Activated CD4-positive, alpha-beta T cell treated with anti-CD3 and anti-CD28 coated beads for 1 hour (primary cell): ENCODE measurements at places on chromosomes 3 and 15.
A peak's percentile ranks its signal among the peaks of the same experiment; 100 is the strongest.

- DNase-seq = no peak
Observed at GRCh38 chr3:71384837-71385716, 198.5 kb downstream of the FOXP1 start.

- no peak for DNase-seq
Observed at GRCh38 chr3:9403463-9403862, 6.0 kb downstream of the SETD5 start.

- no peak for DNase-seq
Observed at GRCh38 chr3:110327870-110328269, 743.7 kb upstream of the NECTIN3 start.

- no peak for DNase-seq
Observed at GRCh38 chr3:188712248-188712924, 459.4 kb upstream of the TPRG1 start.

GRCh38 chr3:149507491-149508324 is 33.2 kb downstream of the TM4SF4 start:
- no peak for DNase-seq

GRCh38 chr3:46318207-46318927 is 35.5 kb upstream of the CCR2 start:
- no peak for DNase-seq

- no peak for DNase-seq
Observed at GRCh38 chr3:143155756-143156155, 36.2 kb downstream of the CHST2 start.

DNA sequence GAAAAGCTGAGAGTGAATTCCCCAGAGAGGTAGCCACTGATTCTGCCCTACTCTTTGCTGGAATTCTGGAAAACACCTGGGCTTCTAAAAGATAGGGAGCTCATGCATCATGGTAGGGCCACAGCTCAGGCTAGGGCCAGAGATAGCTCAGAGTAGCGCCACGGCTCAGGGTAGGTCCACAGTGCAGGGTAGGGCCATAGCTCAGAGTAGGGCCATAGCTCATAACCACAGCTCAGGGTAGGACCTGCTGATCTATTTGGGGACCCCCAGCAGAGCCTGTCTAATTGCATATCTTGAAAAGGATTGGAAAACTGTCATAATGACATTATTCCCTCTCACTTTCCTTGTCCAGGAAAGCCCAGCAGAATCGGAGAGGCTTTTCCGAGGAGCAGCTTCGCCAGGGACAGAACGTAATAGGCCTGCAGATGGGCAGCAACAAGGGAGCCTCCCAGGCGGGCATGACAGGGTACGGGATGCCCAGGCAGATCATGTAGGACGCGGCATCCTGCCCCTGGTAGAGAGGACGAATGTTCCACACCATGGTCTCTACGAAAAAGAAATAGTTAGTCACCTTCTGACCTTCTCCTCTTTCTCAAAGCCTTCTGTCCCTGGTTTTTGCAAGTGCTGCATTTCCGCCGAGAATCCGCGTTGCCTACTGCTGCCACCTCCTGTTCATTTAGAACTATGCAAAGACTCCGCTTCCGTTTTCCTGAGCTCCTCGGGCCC is 14.5 kb downstream of the TAGLN3 start:
- peak; percentile 37 for DNase-seq

GRCh38 chr15:48395521-48396011 is 64.3 kb downstream of the DUT start:
- no peak for DNase-seq

GRCh38 chr3:20043396-20043795 is 3.1 kb downstream of the KAT2B start:
- peak; percentile 30 for DNase-seq

DNA sequence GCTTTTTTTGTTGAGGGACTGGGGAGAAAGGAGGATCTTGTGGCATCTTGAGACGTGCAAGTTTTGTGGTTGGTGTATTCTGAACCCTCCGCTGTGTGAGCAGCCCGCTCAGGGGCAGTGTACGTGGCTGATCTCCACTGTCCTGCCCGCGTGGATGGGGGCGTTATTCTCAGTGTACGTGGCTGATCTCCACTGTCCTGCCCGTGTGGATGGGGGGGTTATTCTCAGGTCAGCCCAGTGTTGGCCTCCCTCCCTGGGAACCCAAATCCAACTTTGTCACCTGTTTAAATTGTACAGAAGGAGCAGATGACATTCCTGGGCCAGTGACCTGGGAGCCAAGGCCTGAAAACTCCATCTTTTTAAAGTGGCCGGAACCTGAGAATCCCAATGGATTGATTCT is 84.0 kb downstream of the PGPEP1L start:
- no peak for DNase-seq

GRCh38 chr3:110021659-110022058 is 684.3 kb upstream of the DPPA4 start:
- no peak for DNase-seq

DNA sequence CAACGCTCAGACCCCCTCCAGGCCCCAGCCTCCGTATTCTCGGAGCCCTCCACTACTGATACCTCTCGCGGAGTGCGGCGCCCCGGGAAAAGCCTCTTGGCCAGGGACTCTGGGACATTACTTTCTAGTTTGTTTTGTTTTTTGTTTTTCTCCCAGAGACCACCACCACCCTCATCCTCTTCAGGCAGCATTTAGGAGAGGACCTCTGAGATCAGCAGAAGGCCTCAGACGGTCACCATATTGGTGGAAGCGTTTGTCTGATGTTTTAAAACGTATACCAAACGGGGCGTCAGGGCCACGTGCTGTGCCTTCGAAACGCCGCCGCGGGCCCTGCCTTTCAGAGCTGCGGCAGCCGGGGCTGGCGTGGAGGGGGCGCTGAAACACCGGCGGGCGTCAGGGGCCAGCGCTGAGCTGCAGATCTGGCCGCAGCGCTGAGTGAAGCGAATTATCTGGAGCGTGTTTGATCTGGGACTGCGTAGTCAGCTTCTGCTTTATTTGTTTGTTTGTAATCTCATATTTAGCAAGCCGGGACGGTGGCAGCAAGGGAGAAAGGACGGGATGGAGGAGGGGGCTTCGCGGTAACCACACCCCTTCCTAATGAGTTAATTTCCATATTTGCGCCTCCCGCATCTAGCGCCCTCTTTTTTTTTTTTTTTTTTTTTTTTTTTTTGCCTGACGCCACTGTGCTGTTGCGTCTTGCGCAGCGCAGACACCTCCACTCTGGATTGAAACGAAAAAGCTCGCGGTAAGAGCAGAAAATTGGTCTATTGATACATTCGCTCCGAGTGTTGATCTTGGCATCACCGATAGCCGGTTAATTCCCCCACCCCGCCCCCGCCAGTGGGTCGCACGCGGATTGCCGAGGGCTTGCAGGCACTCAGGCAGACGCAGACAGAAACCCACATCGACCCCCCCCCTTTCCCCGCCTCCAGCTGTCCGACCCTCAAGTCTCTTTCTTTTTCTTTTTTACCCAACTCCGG is 14.9 kb downstream of the SOX2 start:
- no peak for DNase-seq

- no peak for DNase-seq
Observed at GRCh38 chr3:107211608-107212007, 165.6 kb upstream of the CCDC54 start.

- DNase-seq = no peak
Observed at GRCh38 chr3:66722675-66723074, 221.9 kb upstream of the LRIG1 start.
